ENCODE measurements at places on chromosomes 5 and 9.

DNA sequence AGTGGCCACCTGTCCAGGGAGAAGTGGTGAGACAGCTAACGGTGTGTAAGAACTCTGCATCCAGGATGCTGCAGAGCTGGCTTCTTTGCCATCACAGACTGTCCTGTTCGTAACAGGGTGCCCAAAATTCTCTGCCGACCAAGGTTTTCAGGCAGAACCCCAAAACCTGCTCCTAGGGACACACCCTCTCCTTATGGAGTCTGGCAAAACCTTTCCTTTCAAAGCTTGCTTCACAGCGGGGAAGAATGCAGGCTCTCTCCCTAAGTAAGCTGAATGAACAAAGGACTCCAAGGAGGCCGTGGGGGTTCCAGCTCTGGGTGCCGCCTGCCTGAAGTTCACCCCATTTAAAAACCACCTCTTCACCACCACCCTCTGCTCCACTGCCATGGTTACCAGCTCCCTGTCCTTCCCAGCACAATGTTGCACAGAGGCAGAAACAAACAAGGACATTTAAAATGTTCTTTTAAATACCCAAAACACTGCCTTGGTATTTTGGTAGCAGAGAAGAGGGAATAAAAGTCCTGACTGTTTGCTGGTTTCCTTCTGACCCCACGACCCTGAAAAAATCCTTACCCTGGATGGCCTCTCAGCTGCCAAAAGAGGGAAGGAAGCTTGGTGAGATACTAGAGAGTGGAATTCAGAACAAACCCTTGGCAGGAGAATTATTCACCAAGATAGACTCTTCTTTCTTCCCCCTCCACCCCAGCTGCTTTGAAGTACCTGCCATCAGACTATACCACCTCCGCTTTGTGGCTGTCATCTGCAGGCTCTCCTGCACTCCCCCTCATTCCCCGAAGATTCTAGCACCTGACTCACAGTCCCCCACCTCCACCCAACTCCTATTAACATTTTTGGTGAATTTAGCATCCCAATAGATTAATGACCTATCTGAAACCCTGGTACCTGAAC is 7.1 kb upstream of the KLF9 start:
- peak; percentile 61 for DNase-seq

DNA sequence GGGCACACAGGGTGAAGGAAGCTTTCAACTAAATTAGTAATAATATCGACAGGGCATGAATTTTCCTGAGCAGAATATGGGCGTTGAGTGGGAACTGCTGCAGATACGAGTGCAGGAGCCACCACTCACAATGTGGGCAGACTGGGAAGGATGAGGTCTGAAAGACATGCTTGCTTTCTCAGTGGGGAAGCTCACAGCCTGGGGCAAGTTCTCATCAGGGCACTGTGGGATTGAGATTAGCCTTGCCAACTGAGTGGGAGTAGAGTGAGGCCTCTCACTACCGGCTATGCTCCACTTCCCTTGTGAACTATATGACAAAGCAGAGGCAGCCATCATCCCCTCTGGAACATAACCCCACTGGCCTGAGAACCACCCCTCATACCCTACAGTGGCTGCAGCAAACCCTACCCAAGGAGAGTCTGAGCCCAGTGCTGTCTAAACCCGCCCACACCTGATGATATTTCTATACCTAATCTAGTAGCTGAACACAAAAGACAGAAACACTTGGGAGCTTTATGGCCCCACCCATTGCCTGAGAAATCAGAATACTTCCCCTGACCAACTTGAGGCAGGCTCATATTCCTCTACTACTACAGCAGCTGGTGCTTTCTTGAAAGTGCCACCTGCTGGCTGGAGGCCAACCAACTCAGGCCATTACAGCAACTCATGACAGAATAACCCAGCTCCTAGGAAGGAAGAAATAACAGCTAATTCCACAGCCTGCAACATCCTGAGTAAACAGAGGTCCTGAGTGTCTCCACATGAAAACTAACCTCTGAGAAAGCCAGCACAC is 173.7 kb upstream of the SPEF2 start:
- DNase-seq, result no peak

- no peak for DNase-seq
These were observed 48.5 kb upstream of the ANKH start for GRCh38 chr5:14920121-14920520.

DNA sequence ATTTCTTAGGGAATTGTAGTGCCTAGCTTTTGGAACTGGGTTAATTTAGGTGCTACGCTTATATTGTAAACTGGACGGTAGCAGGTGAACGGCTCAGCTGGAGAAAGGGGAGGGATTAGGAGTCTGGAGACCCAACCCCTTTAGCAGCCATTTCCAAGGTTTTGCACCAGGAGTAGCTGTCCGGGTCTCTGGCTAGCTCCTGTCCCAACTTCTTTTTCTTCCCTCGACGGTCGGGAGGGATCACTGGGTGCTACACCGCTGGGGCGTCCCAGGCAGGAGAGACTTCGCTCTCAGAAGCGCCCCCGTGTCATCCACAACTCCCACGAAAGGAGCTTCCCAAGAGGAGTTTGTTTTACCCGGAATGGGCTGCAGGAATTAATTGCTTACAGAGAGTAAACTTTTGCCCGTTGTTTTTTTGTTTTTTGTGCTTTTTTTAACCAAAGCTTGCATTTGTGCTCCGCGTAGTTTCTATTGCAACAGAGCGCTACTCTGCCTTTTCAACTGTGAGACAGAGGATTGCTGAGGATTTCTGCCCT is 1640.9 kb upstream of the C9orf72 start:
- no peak for DNase-seq
